ENCODE measurements at places on chromosomes 4 and X. TPM values are rescaled to one million over a fixed set of nuclear protein-coding genes. Genes with fewer than 3 reads are reported as not detected.

- DNase-seq, result no peak
These were observed 7.4 kb downstream of the CTBP1 start for GRCh38 chr4:1241466-1241935.

DNA sequence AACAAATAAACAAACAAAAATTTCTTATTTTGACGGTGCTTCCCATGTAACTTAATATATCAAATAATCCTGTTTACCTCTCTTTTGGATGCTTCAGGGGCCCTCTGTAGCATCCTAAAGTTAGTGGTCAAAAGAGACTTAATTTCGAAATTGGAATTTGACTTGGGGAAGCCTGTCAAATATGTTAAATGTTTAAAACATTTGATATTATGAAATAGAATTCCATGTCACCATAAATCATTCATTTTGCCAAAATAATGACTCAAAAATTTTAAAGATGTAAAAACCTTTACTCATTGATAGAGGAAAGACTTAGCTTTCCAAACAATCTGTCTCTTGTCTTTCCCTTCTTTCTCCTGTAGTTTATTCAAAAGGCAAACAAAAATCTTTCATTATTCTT is 20.6 kb upstream of the TEX13A start:
- no peak for DNase-seq

DNA sequence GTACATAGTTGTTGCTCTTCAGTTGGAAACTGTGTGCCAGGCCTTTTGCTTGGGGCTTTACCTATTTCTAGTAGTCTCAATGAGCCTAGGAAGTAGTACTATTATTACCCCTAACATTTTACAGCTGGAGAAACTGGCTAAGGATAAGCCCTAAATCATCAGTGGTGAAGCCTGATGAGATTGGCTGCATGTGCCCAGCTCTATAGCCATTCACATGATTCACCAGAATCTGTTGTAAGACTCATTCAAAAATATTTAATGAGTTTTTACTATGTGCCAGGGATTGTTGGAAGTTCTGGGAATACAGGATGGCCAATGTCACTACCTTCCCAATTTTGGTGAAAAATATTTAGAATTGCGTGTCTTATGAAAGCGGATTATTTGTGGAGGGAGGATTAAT is 2.8 kb downstream of the KIT start:
- DNase-seq, result no peak

The MAGEA2 gene
- total RNA-seq, result not detected

The P2RY8 gene
- total RNA-seq, result 27.5 TPM

DNA sequence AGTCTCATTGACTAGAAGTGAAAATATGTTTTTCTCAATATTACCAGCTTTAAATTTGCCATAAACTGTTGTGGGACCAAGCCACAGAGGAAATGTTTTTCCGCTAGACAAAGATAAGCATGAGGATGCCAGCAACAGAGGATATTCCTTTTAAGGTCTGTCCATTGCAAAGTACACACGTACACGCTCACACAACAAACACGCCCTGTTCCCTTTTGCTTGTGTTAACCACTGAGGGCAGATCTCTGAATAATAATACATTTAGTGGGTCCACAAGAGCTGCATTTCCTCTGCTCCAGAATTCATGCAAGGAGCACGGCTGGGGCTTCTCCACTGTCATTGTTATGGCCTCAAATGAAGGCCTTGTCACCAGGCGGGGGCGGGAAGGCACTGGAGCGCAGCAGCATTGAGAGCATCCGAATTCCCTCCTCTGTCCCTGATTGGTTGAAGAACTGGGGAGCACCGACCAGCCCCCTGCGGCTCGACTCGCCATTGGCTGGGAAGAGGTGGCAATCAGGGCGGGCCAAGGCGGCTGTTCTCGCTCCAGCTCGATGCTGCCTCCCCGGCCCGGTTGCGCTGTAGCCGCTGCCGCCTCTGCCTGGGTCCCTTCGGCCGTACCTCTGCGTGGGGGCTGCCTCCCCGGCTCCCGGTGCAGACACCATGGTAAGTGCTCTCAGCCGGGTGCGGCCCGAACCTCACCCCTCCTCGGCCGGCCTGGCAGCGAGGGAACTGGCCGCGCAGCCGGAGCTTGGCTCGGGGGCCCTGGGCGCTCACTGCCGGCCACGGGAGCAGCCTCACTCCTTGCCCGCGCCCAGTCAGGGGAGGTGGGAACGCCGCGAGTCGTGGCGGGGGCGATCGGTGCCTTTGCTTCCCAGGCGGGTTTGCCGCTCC is at the start of gene GUCY1B1:
GUCY1B1 (plus strand) TSS at position 541 of the 891 bp plus-strand sequence; CDS start at position 661, 120 bp downstream.
- DNase-seq, result peak; percentile 83

GRCh38 chr4:168699224-168699878 is 202.5 kb downstream of the PALLD start:
- no peak for DNase-seq

The FAM241A gene
- 4.5 TPM for total RNA-seq

- DNase-seq, result no peak
These were observed 8.9 kb downstream of the PSAPL1 start for GRCh38 chr4:7425591-7426468.

GRCh38 chrX:1727531-1728027 is 112.7 kb downstream of the ASMT start:
- no peak for DNase-seq

The NLGN3 gene
- total RNA-seq, result 0.54 TPM

The DCAF4L1 gene
- 0.41 TPM for total RNA-seq

DNA sequence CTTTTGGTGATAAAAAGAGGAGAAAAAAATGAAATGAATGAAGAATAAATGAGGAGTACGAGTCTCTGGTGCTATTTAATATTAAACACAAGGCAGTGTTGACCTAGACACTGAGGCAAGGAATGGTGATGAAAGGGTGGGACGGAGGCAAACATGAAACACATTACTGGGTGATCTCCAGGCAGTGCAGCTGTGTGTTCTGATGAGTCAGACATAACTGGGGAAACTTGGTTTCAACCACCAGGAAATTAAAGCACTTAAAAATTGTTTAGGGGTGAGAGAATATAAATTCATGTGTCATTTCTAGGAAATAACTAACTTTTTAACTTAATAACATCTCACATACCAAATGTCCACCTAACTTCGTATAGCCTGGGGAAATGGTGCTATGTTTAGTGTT is 19.7 kb upstream of the CXCL6 start:
- DNase-seq, result no peak

- no peak for DNase-seq
These were observed 139.3 kb downstream of the PDE5A start for GRCh38 chr4:119489305-119489704.

- no peak for DNase-seq
These were observed 14.7 kb upstream of the EPGN start for GRCh38 chr4:74293558-74293957.

- no peak for DNase-seq
These were observed 112.1 kb upstream of the GPC4 start for GRCh38 chrX:133527415-133527814.

GRCh38 chr4:14361084-14361483 is 641.2 kb upstream of the CPEB2 start:
- no peak for DNase-seq

DNA sequence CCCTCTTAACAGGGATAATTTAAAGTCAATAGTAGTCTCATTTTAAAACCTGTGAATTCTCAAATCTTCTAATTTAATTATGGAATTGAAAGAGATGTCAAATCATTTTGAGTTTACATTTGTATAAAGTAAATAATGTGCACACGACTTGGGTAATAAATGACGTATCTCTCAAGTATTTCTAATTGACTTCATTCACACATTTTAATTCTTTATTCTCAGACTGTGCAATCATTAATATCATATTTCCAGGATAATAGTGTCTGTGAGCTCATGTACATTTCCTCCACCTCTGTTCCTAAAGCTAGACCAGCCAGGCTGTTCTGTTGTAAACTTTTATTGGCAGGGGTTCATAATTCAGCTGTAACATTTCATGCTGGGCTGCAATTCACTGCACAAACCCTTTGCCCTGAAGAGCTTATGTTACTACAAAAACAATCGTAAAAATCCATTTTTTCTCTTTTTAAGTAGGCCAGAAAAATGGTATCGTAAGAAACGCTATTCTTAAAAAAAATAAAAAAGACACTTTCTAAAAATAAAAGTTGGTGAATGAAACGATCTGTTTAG is 1103.1 kb upstream of the TENM3 start:
- DNase-seq, result no peak

GRCh38 chrX:5080791-5081190 is 1147.9 kb downstream of the NLGN4X start:
- DNase-seq, result no peak

- no peak for DNase-seq
These were observed 157.3 kb downstream of the PRDM5 start for GRCh38 chr4:120765260-120765680.

The PPARGC1A gene
- total RNA-seq, result not detected

The UNC5C gene
- total RNA-seq, result not detected

DNA sequence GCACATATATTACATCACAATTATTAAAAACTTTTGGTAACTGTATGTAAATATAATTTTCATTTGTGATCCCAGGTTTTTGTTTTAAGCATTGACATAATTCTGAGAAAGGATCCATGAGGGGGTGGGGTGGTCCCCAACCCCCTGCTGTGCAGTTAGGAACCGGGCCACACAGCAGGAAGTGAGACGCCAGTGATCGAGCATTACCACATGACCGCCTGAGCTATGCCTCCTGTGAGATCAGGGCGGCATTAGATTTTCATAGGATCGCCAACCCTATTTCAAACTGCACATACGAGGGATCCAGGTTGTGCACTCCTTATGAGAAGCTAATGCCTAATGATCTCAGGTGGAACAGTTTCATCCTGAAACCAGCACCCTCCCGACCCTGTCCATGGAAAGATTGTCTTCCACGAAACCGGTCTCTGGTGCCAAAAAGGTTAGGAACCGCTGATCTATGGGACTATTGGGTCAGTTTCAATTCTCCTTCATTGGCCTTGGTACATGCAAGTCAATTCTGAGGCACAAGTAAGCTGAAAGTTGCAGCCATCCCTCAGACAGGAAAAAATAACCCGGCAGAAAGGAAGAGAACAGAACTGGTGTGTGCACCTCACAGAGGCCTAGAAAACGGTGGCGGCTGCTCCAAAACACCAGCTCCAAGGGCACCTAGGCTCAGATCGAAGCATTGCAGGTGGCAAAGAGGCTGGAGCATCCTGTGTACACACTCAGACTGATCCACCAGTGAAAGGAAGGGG is 7.0 kb upstream of the TMSB4X start:
- DNase-seq, result peak; percentile 61

DNA sequence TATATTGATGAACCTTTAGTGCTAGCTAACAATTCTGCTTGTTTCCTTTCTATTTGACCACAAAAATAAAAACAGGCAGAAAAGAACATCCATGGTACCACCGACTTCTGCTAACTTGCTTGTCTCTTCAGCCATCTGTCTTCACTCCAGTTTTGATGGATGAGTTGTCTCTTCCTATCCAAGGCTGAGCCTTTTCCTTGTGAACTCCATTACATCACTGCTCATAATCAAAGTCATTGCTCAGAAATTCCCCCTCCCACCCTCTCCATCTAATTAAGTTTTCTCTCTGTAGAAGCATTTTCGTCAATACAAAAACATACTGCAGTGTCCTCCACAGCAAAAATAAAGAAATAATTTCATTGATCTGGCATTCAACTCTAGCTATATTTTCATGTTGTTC is 184.4 kb downstream of the SPCS3 start:
- DNase-seq, result no peak

GRCh38 chr4:23455456-23456158 is 434.2 kb downstream of the PPARGC1A start:
- DNase-seq, result no peak

DNA sequence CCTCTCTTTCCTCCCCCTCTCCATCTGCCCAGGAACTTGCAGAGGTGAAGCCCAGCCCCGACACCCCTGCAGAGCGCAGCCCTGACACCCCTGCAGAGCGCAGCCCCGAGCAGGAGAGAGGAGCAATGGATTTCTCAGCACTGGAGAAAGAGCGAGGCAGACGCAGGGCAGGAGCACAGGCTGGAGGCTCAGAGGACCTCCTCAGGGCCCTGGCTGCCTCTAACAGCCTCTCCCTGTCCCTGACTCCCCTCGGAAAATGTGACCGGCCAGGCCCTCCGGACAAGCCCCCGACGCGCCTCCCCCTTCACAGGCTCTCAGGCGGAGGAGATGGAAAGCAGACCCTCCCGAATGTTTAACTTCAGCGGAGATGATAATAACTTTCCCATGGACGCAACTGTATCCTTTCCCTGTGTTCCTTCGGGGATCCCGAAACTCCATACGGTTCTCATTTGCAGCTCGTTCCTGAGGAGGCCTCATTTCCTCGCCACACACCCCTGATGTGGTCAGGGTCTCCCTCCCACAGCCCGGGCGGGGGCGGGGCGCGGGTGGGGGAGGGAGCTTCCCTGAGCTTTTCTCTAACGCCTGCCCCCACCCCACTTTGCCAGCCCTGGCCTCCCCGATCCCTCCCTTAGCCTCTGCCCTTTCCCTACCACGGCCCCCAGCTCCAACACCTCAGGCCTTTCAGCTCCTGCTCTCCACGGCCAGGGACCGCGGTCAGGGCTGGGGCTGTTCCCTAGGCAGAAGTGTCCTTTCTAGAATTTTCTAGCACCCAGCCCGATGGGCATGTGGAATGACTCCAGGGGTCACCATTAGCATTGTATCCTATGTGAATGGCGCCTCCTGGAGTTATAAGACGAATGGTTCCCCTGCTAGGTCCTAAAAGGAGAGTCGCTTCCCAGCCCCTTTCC is 201.1 kb upstream of the BCOR start:
- DNase-seq, result no peak

GRCh38 chr4:182555997-182556418 is 312.8 kb downstream of the TENM3 start:
- DNase-seq, result no peak

The PCYT1B gene
- 0.36 TPM for total RNA-seq

- DNase-seq, result no peak
These were observed 79.8 kb downstream of the JADE3 start for GRCh38 chrX:46992070-46992469.

DNA sequence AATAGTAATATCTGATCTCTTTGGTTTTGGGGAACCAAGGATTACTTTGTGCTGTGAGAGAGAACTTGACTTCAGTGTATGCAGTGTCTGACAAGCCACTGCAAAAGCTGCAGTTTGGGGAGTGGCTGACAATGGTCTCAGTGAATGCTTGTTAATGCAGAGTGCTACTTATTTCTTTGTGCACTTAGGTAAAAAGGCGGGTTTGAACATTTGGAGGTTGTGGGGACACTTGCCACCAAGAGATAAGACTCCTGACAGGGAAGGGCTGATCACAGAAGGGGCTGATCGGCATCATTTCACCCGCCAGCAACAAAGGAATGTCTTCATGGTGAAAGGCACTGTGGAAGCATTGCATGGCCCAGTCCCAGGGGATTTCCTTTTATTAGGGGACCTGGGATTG is 28.6 kb upstream of the USP46 start:
- no peak for DNase-seq

The BEND2 gene
- not detected for total RNA-seq

GRCh38 chrX:34559325-34559724 is 97.8 kb downstream of the TMEM47 start:
- peak; percentile 1 for DNase-seq

DNA sequence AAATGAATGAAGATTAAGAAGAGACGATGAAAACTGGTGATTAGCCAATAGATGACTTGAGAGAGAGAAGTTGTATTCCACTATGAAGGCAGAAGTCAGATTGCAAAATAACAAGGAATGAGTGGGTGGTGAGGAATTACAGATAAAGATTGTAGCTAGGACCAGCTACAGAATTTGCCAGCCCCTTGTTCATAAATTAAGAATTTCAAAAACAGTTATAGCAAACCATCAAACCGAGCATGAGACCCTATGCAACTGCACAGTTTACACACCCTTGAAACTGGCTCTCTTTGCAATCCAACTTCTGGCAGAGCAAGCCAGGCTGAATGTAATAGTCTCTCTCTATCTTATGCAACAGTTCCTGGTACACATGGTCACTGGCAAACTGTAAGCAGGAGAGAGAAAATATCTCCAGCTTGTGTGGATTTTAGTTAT is 35.2 kb downstream of the STAP1 start:
- no peak for DNase-seq
